NCI-H1105 (cell line): ENCODE measurements at places on chromosomes 6 and 20.

GRCh38 chr6:132344811-132345210 is 56.5 kb downstream of the MOXD1 start:
- DNase-seq = no peak

DNA sequence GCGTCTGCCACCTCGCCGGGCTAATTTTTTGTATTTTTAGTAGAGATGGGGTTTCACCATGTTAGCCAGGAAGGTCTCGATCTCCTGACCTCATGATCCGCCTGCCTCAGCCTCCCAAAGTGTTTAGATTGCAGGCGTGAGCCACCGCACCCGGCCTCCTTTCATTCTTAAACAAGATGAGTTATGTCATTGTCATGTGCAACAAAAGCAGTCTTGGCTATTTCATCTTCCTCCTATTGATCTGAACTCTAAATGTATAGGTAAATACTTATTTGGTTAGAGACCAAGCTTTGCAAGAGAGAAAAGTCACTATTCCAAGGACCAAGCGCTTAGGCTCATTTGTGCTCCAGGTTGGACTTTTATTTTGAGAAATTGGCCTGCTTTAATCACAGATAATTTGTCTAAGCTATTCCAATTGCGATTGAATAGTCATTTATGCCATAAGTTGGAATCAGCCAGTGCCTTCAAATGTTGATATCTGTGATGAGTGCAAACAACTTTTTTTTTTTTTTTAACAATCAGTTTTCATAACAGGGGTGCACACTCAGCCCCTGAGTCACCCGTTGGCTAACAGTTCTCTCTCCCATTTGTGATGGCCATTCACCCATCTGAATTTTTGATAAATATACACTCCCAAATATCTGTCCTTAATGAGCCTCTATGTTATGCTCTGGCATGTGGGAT is 167.3 kb downstream of the BCAS1 start:
- DNase-seq = no peak

DNA sequence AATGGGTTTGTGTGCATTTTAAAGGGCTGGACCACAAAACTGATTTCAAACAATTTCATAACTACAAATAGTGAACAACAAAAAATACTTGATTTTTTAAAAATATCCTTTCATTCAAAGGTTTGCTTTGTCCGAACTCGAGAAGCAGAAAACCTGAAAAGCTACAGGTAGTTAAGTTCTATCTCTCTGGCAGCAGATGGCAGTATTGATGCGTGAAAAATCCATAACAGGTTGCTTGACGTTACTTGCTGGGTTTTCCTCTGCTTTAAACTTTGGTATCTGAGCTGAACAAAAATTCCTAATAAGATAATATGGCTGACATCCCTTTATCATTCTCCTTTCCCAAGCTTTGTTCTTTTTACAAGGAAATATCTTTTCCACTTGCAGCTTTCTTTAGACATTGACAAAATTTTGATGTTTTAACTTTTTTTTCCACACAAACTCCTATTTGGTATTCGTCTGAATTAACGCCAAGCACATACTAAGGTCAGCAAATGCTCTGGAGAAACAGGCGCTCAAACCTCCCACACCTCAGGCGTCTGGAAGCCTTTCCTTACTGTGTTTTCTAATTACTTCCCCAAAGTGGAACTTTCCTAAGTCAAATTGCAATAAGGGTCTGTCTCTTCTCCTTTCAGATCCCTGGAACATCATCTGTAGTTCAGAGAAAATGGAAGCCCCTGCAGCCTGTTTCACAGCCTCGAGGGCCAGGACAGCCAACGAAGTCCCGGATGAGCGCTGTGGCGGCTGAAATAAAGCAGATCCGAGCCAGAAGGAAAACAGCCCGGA is 50.3 kb upstream of the GFRAL start:
- DNase-seq = peak; percentile 50

- no peak for DNase-seq
Observed at GRCh38 chr6:1337791-1338190, 25.9 kb downstream of the FOXQ1 start.

DNA sequence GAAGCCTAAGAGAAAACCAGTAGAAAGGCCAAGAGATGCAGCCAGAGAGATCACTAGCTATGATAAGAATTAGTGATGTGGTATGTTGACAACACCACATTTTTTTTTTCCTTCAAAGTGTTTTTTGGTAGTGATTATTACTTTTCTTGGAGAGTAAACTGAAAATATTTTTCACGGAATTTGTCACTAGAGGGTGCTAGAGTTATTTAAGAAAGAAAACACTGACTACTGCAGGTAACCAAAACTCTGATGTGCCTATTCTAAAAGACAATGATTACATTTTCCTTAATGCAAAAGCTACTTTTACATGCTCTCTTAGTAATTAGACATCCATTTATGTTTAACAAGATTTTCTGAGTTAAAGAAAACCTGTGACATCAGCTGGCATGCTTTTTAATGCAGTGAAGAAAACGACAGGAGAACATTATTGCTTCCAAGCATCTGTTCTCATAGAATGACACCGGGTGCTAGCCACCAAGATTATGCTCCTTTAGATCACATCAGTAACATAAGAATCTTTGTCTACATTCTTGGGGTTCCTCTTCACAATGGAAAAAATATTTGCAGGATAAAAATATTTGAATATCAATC is 28.8 kb downstream of the RWDD2A start:
- DNase-seq = peak; percentile 43

GRCh38 chr20:63898882-63899558 is 4.1 kb downstream of the DNAJC5 start:
- no peak for DNase-seq

DNA sequence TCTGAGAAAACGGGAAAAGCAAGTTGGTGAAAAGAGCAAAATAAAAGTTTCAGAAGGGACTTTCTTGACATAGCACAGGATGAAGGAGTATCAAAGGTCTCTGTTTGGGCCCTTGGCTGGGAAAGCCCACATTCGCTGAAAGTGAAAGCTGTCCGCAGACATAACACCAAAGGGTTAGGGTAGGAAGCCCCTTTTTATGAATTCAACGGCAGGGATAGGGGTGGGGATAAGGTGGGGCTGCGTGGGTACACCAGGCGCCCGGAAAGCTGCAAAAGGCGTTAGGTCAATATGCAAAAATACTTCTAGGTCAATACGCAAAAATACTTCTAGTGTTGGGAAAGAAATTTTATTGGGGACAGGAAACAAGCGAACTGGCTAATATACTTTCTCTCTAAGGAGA is 135.1 kb downstream of the OR2B2 start:
- DNase-seq = no peak

- DNase-seq = no peak
Observed at GRCh38 chr20:10864076-10864672, 190.4 kb upstream of the JAG1 start.

DNA sequence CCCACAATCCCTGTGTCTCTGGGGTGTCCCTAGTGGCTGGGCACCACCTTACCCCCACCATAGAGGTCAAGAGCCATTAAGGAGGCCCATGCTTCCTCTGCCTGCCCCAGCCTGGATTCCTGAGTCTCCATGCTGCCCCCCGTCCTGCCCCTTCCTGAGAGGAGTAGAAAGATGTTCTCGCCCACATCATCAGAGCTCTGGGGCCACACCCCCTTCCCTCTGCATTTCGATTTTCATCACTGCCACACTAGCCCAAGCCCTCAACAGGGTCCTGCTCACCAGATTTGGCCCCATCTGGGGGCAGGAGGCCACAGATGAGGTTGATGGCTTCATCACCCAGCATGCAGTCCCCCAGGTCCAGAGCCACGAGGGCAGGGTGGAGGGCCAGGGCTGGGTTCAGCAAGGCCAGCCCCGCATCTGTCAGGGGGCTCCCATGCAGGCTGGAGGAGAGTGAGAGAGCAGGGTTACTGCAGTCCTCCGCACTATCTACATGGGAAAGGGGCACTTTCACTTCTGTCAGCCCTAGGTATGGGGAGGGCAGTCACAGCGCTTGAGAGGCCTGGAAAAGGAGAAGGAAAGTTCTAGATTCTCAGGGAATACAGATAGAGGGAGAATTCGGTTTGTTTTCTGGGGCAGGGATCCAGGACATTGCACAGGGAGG is 1.5 kb downstream of the LRRC73 start:
- DNase-seq = no peak

DNA sequence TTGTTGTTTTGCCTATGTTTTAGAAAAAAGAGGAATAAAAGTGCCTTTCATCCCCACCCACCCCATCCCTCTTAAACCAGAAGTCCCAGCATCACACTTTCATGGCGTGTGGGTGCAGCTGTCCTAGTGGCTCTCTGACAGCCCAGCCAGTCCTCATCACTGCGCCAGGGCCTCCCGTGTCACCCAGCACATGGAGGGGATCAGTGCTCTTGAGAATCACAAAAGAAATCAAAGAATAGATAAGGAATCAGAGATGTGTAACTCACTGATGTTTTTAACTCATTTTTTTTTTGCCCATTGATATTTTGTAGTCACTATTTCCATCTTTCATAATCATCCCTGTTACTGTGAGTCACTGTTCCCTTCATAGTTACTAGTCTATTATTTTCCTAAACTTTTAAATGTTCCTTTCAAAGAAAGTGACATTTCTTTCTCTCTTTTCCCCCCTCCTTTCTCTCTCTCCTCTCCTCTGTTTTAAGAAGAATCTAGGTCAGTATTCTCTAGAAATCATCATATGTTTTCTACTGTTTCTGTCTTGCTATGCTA is 78.6 kb downstream of the AIG1 start:
- no peak for DNase-seq

DNA sequence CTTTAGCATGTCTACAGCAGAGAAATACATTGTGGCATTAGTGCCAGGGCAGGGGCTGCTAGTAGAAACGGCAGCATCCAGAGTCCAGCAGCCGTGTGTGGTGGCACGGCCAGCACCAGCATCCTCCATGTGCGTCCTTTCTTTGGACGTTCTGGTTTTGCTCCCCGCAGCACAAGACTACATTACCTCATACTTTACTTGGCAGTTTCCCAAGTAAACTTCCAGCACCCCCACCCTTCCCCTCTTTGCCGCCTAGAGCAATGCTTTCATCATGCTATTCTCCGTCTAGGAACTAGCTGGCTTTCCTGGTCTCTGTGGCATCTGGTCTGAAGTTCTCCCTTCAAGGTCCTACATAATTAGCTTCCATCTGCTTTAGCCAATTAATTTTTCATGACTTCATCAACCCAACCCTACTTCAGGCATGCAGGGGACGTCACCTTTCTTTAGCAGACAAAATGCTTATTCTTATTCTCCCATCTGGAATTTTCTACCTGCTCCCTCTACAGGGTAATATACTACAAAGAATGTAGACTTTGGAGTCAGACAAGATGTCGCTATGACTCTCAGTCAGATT is 67.6 kb downstream of the BLOC1S5 start:
- no peak for DNase-seq

DNA sequence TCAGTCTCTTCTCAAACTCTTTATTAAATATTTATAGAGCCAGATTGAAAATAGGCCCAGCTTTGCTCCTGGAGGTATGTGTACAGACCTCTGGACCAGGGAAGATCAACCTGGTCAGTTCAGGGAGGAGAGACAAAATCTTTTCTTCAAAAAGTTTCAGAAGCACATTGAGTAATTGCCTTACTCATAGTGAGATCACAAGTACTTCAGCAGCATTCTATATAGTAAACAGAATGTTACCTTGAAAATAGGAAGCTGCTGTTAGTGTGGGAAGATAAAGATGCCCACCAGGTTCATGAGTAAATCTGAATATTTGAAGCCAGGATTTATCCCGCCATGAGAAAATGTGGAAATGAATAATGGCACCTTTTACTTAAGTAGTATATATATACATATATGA is 665.9 kb upstream of the CITED2 start:
- no peak for DNase-seq

GRCh38 chr6:98836025-98836961 is 1.9 kb downstream of the POU3F2 start:
- DNase-seq = peak; percentile 44

- DNase-seq = peak; percentile 31
Observed at GRCh38 chr6:116210750-116211425, 43.0 kb downstream of the TSPYL4 start.

DNA sequence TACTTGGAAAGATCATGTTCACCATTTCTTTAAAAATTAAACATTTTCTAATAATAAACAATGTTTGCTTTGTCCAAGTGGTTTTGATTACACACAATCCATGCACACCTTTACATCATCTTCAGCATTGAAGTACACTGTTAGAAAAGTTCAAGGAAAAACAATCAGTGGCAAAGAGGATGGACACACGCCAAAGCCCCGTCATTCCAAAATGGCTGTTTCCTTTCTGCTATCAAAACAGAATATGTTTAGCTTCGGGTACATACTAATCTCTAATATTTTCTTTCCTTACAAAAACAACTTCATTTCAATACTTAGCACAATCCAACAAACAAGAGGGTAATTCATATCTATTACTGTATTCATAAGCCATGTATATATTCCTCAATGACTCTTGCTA is 24.5 kb downstream of the REPS1 start:
- DNase-seq = no peak

DNA sequence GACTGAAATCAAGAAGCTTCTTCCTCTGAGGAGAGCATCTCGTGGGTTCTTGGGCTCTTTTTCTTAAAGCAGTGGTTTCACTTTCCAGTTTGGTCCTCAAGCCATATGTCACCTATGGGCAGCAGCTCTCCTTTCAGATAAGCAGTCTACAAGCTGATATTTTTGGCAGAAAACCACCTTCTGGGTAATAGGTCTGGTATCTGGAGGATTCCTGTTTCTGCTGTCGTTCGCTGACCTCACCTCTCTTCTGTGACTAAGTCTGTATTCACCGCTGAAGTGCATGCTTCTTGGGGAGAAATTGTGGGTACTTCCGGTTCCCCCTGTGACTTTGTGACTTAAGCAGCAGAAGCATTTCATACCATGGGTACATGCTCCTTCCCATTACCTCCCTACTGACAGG is 193.6 kb downstream of the EDN1 start:
- no peak for DNase-seq

DNA sequence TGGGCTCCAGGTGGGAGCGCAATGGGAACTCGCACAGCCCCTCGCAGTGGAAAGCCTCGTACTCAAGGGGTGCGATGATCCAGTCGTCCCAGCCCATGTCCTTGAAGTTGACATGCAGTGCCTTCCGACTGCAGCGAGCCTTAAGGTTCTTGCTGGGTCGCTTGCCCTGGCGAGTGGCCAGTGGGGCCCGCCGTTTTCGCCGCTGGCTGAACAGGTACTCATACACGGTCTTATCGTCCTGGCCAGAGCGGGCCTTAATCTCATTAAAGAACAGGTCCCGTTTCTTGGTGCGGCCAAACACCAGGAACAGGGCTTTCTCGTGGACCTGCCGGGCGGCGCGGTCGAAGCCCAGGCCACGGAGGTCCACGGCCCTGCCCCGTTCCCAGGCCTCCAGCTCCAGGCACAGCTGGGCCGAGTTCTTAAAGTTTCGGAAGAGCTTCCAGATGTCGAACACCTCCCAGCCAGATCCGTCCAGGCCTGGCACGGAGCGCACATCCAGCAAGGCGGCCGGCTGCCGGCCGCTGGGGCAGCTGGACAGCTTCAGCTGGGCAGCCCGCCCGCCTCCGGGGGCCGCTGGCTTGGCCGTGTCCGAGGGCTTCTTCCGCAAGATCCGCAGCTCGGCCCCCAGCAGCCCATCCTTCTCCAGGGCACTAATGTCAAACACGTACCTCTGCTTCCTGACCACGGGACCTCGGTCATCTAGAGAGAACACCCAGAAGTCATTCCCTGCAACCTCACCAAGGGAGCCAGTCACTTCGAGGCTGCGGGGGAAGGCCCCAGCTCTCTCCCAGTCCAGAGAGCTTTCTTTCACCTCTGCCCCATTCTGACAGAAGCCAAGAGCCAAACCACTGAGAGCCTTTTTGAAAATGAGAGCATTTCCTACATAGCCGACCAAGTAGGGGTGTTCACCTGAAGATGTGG is 3.7 kb downstream of the GDF5 start:
- DNase-seq = no peak
